ENCODE measurements at places on chromosomes 16 and 17.

DNA sequence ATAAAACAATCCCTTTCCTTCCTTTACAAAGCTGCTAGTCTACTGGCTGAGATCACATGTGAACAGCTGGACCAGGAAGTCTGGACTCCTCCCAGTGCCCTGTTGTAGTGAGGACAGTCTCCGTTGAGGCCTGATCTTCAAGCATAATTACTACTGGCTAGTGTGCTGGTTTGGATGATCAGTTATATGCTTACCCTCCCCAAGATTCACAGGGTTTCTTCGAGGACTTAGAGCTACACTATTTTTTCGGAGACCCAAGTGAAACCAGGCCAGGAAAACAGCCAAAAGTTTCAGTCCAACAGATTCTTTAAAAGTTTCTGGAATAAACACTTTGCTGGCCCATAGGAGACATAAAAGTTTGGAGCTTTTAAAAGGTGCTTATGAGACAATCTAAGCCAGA, 194.9 kb upstream of the CDH11 start:
- no peak for DNase-seq

GRCh38 chr17:64250233-64250835, 12.7 kb downstream of the TEX2 start:
- DNase-seq = no peak

DNA sequence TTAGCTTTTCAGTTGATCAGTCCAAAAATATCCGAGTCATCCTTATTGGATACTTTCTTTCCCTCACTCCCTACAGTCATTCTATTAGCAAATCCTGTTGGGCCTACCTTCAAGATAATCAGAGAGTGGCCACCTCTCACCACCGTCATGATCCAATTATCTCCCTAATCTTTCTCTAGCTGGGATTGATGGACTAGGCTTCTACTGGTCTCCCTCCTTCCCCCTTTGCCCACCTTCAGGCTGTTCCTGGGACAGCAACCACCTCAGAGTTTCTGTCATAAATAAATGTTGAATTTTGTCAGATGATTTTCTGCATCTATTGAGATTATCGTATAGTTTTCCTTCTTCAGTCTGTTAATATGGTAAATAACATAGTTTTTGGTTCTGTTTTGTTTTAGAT, 16.2 kb upstream of the RHBDL3 start:
- no peak for DNase-seq

DNA sequence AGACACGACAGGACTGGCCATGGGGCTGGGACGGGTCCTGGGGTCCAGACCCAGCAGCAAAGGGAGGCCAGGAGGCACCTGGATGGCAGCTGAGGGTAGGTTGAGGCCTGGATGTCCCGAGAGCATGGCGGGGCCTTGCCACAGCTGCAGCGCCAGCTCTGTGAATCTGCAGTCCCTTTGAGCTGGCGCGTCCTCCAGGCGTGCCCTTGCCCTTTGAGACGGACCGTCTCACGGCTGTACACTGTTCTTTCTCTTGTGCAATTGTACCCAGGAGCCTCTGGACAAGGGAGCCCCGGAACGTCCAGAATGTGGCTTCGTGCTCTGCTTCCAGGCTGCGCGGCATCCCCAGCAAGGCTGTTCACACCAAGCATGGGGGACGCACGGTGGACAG, 69.5 kb upstream of the CIBAR2 start:
- DNase-seq = no peak

- no peak for DNase-seq
These were observed 35.7 kb downstream of the ATF7IP2 start for GRCh38 chr16:10421596-10421995.

DNA sequence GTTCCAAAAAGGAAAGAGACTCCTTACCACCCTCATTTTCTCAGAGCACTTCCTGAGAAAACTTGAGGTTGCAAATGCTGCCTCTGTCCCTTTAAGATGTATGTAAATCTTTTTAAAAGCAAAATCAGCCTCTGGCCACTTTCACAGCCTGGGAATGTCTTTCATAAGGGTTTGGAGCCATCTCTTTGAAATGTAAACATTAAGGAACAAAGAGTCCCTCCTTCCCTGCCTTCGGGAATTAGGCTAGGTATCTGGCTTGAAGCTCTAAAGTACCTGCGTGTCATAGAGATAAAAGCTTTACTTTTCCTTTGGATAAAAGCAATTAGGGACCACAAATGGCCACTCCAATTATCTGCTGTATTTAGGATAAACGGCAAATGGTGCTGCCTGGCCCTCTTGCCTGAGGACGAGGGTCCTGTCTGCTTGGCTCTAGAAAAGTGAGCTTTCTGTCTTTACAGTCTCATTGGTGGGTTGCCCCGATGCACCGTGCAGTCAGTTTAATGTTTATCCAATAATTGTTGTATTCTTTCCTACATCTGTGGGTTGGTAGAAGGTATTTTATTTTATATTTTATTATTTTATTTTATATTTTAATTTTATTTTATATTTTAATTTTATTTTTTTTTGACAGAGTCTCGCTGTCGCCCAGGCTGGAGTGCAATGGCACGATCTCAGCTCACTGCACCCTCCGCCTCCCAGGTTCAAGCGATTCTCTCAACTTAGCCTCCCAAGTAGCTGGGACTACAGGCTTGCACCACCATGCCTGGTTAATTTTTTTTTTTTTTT, 23.9 kb downstream of the NLRC3 start:
- no peak for DNase-seq

GRCh38 chr17:63178530-63178929, 212.5 kb downstream of the TANC2 start:
- DNase-seq = peak; percentile 18

- no peak for DNase-seq
These were observed 1.5 kb downstream of the THOC6 start for GRCh38 chr16:3025032-3026002.

GRCh38 chr16:26816266-26816665, 250.5 kb upstream of the C16orf82 start:
- DNase-seq = peak; percentile 4

DNA sequence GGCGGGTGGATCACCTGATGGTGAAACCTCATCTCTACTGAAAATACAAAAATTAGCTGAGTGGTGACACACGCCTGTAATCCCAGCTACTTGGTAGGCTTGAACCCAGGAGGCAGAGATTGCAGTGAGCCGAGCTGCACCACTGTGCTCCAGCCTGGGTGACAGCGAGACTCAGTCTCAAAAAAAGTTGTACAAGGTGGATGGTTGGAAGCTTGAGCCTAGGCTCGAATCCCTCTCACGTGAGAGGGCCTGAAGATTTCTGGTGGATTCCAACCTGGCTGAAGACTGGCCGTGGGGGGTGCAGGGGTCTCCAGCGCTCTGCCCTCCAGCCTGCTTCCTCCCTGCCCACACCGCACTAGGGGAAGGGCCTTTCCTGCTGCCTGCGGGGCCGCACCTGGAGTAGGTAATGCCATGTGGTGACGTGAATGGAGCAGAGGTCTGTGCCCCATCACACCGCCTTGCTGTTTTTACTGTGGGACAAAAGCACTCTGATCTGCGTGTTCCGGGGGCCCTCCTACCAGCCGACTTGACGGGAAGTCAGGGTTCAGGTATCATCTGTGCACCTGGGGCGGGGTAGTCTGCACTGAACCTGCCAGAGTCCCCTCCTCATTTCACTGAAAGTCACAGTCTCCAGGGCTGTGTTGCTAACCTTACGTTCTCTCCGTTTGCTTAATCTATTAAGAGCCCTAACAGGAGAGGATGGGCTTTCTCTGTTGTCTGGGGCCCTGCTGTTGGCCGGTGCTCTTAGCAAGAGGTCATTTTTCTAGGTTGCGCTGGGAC, 4.2 kb downstream of the RPL13 start:
- DNase-seq = no peak

- DNase-seq = no peak
These were observed 6.1 kb downstream of the MT1H start for GRCh38 chr16:56675685-56676210.
